Hematopoietic multipotent progenitor cell treated with erythropoietin and hydrocortisone succinate and interleukin-3 and kit ligand, for 6 days (in vitro differentiated cells): ENCODE measurements at places on chromosomes 1 and 21.

DNA sequence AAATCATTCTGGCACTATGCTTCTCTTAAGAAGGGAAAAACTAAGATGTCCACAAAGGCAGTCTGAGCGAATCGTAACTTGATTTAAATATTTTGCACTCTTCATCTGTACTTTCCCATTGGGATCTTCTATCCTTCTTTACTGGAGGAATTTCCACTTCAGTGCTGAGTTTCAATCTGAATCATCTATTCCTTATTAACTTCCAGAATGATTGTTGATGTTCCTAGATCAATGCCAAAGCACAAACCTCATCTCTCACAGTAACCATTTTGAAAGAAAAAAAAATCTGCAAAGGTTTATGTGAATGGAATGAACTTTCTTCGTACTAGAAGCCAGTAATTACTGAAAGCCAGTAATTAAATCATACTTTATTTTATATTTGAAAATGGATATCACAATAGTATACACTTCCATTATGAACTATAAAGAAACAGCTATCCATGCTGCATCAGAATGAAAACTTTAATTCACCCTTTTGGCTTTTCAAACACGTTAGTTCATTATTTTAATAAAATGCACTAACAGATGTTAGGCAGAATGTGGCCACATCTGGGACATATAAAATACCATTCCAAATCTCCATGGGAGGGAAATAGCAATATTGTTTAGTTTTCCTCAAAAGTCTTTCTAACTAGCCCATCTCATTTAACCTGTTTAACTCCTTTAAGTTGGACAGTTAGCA, 5.5 kb upstream of the RNF2 start:
- DNase-seq, result no peak

- no peak for DNase-seq
Measured at GRCh38 chr1:232472485-232473041, 157.4 kb downstream of the SIPA1L2 start.

GRCh38 chr1:53735681-53736080, 3.3 kb downstream of the GLIS1 start:
- no peak for DNase-seq

GRCh38 chr1:108583757-108584427, 24.0 kb downstream of the EEIG2 start:
- DNase-seq, result no peak

GRCh38 chr1:2493691-2494322, 17.7 kb downstream of the PLCH2 start:
- no peak for DNase-seq

GRCh38 chr1:169327875-169328274, 39.7 kb downstream of the NME7 start:
- DNase-seq, result peak; percentile 83

DNA sequence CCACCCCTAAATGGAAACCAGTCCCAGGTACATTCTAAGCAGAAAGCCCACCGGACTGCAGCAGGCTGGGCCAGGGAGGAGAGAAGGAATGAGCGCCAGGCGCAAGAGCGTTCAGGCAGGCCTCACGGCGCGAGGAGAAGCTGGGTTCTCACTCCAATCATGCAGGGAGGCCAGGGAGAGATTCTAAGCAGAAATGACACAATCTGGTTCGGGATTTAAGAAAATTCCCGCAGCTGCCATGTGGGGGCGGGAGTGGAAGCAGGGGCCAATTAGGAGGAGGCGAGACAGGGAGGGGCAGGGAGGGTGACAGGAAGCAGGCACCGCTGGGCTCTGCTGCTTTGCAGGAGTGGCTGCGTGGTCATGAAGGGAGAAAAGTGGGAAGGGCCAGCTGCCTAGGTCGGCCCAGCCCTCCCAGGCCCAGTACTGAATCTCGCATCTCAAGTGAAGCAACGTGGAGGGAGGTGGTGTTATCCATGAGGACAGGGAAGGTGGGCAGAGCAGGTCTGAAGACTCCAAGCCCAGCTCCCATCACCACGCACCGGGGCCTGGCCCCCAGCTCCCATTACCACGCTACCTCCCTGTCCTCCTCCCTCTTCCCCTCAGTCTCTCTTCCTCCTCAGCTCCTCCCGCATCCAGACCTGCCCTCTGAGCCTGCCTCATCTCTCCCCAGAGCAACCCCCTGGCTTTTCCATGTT, 11.8 kb downstream of the NPHP4 start:
- peak; percentile 50 for DNase-seq

GRCh38 chr1:162502928-162503327, 5.3 kb downstream of the UHMK1 start:
- no peak for DNase-seq

DNA sequence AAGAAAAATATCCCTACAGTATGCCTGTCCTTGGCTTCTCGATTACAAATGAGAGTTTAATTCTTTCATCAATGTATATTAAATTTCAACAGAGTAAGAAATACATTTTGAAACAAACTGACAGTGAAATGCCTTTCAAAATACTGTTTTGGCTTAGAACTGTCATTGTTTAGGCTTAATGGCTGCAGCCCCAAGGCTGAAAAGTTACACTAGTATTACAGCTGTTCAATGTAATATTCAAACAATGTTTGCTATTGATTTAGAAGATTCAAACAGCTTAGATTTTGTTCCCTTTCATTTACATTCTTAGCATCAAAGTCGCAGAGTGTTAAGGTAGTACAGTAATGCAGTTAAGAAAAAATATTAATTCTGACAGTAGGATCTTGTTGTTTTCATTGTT, 882.9 kb upstream of the ADGRL2 start:
- no peak for DNase-seq

DNA sequence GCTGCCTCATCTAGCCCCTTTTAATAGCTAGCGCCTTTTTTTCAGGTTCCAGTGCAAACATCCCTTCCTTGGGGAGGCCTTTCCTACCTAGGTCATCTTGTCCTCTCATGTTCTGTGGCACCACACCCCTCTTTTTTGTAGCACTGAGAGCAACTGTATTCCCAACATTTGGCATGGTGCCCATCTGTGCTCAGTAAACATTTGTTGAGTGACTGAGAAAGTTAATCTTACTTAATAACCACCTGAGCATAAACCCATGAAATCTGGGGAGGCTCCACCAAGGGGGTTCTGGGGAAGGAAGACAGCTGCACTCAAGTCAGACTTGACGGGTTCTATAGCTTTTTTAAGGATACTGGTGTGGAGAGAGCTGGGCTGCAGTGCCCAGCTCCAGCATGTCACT, 90.0 kb downstream of the NOS1AP start:
- peak; percentile 35 for DNase-seq

DNA sequence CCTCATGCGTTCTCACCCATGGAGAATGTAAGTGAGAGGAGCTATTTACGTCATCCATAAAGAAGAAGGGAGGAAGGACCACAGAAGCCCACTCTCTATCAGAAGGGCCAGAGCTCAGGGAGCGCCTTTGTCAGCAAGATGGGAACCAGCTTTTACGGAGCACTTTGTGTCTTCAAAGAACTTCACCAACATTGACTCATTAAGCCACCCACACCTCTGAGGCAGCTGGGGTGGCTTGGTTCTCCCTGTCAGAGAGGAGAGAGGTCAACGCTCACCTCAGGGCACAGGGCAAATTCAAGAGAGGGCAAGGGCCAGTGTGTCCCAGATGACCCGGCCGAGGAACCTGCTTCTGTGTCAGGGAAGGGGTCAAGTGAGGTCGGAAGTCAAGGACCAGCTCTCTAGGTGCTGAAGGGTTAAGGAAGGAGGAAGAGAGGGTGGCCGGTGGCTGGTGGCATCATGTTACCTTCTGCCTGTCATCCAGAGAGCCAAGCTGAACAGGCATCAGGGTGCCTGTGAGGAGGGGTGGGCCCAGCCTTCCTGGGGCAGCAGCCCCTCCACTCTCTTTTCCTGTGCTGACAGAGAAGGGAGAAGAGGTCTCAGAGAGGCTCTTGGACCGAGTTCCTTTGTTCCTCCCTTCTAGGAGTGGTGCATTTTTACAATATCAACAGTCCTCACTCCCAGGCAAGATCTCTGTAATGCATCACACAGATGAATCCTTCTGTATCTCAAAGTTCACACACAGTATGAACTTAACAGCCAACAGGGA, 109.0 kb downstream of the ETS2 start:
- DNase-seq, result no peak

DNA sequence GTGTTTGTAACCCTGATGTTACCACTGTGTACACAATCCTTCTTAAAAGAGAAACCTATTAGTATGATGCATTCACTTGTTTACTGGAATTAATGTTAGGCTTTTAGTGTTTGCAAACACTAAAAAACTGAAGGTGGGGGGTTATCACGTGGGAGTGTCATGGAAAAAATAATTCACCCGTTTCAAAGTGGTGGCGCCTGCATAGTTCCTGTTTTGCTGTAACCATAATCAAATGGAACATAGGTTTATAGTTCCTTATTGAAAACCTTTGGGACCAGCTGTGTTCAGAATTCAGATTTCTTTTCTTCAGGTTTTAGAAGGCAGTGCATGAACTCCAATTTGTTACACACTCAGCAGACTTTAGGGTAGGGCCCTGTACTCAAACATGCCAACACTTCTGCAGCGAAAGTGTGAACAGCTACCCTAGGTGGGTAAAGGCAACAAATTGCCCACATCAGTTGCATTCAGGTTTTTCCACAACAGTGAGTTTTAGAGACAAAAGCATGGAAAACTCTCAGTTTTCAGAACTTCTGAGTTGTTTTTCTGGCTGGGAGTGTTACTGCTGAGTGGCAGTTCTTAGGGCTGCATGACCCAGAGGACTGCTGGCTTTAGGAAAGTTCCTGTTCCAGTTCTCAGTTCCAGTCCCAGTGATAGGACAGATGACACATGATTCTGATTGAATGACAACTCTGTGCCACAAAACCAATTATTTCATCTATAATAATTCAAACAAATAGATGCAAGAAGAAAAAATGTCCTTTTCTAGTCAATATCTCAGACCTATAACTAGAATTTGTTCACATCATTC, 29.1 kb upstream of the IVNS1ABP start:
- DNase-seq, result peak; percentile 43
